ENCODE measurements at places on chromosomes 16 and 17.

- no peak for DNase-seq
These were observed 13.1 kb upstream of the CYB5B start for GRCh38 chr16:69411064-69411985.

DNA sequence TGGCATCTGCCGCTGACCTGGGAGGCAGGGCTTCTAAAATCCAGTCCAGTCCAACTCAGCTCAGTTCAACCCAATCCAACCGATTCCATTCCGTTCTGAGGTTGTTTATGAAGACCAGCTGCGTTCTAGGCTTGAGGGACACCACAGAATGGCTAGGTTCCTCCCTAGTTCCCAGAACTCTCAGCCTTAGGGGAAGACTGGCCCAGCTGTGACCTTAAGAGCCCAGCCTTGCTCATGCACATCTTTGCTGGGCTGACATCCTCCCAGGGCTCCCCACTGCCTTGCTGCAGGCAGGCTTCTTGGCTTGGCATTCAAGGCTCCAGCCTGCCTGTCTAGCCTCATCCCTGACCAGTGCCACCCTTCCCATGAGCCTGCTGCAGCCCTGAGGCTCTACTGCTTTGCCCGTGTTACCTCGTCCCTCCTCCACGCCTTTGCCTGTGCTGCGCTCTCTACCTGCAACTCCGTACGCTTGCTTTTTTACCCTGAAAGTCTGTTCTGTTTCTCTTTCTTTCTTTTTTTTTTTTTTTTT is 7.9 kb downstream of the SLC12A3 start:
- DNase-seq, result no peak

- DNase-seq, result no peak
These were observed 15.7 kb downstream of the RAPGEFL1 start for GRCh38 chr17:40192961-40193360.

DNA sequence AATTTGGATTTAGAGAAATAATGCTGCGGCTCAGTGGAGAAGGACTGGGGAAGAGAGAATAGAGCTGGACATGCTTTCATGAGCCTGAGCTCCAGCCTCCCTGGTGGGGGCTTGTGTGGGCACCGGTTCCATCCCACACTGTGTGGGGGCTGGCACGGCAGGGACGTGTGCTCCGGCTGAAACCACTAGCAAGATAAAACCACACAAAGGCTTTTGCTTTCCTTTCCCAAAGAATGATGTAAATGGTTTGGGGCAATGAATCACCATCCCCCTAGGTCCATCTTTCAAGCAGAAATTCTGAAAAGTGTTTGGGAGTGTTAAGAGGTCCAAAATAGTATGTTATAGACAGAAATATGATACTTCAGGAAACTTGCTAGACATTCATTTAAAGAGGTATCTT is 77.0 kb downstream of the CDH11 start:
- no peak for DNase-seq

GRCh38 chr16:30473231-30474073 is 910 bp downstream of the ITGAL start:
- peak; percentile 67 for DNase-seq

- DNase-seq, result no peak
These were observed 2.7 kb downstream of the LITAF start for GRCh38 chr16:11583889-11584565.

DNA sequence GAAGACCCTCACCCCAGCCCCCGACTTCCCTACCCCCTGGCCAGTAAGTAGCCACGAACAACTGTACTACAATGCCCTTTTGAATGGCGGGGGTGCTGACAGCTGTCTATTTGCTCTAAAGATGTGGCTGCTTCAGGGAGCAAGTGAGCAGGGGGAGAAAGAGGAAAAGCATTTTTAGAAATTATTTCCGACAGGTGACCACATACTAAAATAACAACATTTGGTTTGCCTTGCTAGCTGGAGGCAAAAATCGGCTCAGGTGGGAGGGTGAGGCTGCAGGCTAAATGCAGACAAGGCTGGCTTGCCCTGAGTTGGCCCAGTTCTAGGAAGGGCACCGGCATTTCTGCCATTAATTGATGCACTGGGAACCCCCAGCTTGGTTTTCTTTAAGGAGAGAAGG is 188.5 kb downstream of the XYLT1 start:
- no peak for DNase-seq

- no peak for DNase-seq
These were observed 20.8 kb downstream of the GOSR2 start for GRCh38 chr17:46943501-46944393.

GRCh38 chr17:38421871-38422827 is 6.1 kb upstream of the ARHGAP23 start:
- no peak for DNase-seq

DNA sequence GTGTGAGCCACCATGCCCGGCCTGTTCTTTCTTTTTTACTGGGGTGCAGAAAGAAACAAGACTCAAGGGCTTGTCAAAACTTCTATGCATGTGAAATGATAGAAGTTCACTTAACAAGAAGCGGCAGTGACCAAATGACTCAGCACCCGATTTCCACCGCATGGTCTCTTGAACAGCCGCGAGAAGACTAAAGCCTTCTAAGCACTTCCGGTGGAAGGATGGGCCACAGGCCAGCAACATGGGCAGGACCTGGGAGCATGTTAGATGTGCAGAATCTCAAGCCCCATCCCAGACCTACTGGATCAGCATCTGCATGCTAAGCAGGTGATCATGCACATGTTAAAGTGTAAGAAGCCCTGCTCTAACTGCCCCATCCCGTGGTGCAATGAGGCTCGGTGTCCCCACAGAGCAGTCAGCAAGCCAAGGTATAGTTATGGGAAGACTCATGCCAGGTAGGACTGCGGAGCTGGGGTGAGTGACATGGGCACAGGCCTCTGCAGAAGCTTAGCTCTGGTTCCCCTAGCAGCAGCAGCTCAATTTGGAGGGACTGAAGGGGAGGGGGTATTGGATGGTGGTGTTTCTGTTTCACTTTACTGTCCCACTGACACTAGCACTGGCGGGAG is 88.5 kb upstream of the HNF1B start:
- no peak for DNase-seq

DNA sequence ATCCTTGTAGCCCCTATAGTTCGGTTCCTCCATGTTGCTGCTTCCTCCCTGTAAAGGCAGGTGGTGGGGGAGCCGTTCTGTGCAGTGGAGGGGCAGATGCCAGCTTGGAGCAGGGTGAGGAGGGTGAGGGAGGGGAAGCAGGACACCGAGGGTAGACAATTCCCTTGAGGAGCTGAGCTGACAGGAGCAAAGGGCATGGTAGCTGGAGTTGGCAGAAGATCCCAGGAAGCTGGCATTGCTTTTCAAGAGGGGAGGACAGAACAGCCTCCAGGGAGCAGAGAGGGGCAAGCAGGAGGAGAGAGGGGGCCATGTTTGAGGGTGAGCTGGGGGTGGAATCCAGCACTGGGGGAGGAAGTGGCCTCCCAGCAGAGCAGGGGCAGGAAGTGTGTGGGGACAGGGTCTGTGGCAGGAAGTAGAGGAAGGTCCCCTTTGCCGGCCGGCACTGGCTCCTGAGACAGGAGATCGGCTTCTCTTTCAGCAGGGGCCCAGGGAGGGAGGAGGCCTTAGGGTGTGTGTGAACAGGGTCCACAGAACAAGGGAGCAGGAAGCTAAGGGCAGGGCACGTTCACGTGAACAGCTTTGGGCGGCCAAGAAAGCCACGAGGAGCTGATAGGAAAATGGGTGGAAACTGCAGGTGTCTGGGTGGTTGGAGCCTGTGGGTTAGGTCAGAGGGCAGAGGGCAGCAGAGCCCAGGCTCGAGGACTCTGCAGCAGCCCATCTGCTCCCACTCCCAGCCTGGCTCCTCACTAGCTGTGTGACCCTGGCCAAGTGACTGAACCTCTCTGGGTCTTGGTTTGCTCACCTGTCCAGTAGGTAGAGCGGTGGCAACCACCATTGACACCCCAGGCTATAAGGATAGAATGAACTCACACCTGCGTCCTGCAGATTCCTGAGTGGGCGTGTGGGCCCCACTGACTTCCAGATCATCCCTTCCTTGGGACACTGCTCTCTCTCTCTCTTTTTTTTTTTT is 17.5 kb upstream of the SPNS2 start:
- peak; percentile 39 for DNase-seq

DNA sequence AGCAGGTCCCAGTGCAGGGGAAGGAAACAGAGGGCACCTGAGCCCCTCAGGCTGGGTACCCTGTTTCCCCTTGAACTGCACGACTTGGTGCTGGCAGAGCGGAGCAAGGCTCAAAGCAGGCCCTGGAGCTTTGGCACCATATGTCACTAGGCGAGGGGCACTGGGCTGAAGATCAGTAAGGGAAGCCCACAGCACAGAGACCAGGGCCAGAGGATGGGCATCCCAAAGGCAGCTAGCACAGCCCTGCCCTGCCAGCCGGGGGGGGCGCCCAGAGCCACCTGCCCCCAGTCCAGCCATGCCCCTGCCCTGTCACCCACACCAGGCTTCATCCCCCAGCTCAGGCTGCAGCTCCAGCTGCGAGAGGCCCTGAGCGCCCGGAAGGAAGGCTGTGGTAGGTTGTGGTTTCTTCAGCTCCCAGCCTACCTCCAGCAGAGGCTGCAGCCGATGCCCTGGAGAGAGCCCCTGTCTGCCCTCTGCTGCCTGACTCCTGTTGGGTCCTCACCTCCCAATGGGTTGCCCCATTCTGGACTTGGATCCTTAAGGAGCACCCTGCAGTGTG is 10.9 kb downstream of the NHERF1 start:
- no peak for DNase-seq

- no peak for DNase-seq
These were observed at the start of gene GSG1L for GRCh38 chr16:28063591-28064061. Gene GSG1L, minus strand, starts transcription at chr16:28063714. Its CDS starts 290 bp downstream, at chr16:28063424.

GRCh38 chr17:76199469-76199868 is 40.8 kb downstream of the RNF157 start:
- peak; percentile 72 for DNase-seq

DNA sequence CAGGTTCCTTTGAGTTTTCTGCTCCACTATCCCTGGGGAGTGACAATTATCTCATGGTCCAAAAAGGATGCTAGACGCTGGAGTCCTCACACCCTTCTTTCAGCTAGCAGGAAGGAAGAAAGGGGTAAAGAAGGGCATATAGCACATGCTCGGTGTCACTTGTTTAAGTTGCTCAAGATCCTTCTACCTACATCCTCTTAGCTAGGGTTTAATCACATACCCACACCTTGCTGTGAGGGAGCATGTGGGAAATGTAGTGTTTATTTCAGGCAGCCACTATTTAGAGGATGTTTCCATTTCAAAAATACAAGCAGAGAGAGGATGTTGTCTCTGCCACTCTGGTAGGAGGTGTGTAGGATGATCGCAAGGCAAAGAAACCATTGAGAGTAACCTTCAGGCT is 4.5 kb downstream of the PRKCB start:
- no peak for DNase-seq

DNA sequence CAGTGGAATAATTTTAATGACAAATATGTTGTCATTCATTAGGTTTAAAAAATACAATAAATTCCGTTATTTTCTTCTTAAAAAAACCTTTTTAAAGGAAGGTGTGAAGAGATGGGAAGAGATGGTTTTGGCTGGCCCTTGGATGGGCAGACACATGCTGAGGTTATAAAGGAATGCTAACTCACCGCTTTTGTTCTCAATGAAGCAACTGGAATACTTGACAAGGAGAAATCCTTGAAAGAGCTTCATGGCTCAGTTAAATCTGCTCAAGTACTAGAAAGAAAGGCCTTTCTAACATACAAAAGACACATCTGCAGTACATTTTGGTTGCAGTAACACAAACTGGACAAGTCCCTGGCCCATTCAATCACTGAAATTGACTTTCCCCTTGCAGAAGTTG is 158.3 kb upstream of the KCNJ16 start:
- no peak for DNase-seq
